GM20000 (cell line): ENCODE measurements at places on chromosomes 12 and 14.

DNA sequence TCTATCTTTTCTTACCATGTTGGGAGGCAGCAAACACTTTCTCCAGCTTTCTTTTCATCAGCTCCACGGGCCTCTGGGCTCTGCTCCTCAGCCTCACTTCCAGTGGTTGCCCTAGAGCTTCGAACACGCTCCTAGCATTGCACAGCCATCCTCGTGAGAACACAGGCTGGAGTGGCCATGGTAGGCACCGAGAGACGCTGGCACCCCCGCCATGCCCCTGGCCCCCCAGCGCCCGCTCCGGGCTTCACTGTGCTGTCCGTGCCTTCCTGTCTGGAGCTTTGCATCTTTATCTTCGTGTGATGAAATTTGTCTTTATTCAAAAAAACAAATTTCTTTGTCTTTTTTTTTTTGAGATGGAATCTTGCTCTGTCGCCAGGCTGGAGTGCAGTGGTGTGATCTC, 352.2 kb downstream of the TMEM121 start:
- DNase-seq: no peak

- no peak for DNase-seq
These were observed 20.7 kb upstream of the TMEM106C start for GRCh38 chr12:47942614-47943225.

GRCh38 chr14:68263563-68264259, 444.1 kb downstream of the RAD51B start:
- DNase-seq: no peak

- DNase-seq: peak; percentile 72
These were observed 7.7 kb upstream of the PPTC7 start for GRCh38 chr12:110590806-110591326.

GRCh38 chr14:62015243-62015642, 253.0 kb downstream of the SNAPC1 start:
- no peak for DNase-seq

DNA sequence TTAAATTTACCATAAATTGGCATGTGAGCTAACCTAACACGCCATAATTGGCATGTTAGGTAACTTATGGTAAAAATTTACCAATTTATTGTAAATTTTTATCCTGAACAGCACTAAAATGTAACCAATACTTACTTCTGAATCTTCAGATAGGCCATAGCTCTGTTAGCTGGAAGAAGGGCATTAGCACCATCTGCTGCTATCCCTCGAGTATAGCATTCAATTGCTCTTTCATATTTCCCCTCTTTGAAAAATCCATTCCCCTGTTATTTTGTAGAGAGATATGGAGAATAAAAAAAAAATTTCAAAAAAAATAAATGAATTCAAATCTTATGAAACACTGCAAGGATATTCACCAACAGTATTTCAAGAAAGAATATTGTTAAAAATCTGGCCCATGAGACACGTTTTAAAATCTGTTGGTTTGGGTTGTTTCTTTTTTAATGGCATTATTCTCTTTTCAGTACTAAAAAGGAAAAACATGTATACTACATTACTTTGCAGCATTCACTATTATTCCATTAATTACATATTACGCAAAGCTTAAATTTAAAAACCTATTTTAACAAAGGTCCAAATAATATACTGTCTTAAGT, 19.1 kb downstream of the RPAP3 start:
- peak; percentile 30 for DNase-seq

DNA sequence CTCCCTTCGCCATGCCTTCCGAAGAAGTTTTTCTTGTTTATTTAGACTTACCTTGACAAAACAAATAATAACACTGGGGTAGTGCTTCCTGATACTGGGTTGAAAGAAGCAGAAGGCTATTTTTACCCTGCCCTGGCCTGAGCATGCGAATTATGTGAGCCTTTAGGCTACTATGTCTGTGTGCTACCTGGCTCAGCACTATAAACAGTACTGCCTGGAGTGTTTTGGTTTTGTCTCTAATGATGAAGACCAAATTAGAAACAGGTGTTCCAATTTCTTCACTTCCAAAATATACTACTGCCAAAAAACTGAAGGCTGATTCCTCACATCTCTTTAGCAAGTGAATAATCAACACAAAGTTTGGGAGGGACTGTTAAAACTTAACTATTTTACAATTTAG, 7.6 kb upstream of the OVCH1 start:
- DNase-seq: no peak

DNA sequence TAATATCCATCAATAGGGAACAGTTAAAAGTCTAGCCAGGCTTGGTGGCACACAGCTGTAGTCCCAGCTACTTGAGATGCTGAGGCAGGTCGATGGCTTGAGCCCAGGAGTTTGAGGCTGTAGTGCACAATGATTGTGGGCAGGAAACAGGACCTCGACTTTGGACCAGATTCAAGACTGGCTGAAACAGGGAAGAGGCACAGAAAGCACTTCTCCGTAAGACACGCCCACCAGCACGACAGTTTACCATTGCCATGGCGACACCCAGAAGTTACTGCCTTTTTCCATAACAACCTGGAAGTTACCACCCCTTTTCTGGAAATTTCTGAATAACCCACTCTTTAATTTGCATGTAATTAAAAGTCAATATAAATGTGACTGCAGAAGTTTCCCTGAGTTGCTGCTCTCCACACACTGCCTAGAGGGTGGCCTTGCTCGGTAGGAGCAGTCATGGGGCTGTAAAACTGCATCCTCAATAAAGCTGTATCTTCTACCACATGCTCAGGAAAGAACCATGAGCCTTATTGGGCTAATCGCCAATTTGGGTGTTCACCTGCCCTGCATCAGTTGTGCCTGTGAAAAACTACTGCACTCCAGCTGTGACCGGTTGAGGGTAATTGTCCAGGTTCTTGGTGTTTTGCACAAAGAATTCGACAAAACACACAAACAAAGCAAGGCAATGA, 4.6 kb upstream of the LRRC23 start:
- DNase-seq: no peak

GRCh38 chr12:19390051-19390598, 49.2 kb upstream of the AEBP2 start:
- no peak for DNase-seq

- no peak for DNase-seq
These were observed 16.6 kb upstream of the LRTM2 start for GRCh38 chr12:1803736-1804135.

GRCh38 chr14:23005451-23006187, 4.3 kb downstream of the C14orf93 start:
- DNase-seq: no peak

GRCh38 chr12:58189030-58189429, 247.7 kb downstream of the ATP23 start:
- no peak for DNase-seq

- no peak for DNase-seq
These were observed 130.2 kb downstream of the GCH1 start for GRCh38 chr14:54772451-54772881.

- DNase-seq: no peak
These were observed 881 bp downstream of the PYGL start for GRCh38 chr14:50943261-50943942.

- DNase-seq: no peak
These were observed 354.5 kb upstream of the FOXG1 start for GRCh38 chr14:28412077-28412476.

DNA sequence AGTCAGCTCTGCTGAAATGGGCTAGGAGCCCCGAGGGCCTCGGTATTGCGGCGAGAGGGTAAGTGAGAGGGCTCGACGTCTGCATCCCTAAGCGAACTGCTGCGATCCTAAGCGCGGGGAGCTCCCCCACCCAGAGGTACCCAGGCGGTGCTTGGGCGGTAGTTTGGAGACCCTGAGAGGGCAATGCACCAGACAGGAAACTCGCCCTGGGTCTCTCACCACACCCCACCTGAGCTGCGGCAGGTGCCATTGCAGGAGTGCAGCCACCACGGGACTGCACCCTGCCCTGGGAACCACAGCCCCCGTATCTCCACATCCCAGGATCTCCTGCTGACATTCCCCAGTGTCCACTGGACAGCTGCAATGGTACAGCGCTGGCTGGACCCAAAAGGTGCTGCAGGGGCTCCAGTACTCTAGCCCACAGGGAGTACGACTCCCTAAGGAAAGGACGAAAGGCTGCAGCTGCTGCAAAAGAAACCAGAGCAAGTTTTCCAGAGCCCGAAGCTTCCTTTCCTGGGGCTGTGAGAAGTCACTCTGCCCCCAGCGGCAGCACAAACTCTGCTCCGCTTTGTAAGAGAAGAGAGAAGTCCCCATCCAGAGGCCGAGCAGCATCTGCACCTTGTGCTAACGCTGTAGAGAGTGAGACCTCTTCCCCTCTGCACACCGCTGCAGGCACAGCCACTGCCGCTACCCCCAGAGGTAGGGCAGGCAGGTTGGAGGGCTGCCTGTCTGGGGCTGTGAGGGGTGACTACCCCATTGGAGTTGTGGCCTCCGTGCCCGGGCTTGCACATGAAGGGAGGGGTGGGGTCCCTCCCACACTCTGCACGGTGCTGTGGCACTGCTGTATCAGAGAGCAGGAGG, 31.1 kb upstream of the MON2 start:
- peak; percentile 55 for DNase-seq

- DNase-seq: no peak
These were observed 166.1 kb upstream of the E2F7 start for GRCh38 chr12:77231501-77231918.

DNA sequence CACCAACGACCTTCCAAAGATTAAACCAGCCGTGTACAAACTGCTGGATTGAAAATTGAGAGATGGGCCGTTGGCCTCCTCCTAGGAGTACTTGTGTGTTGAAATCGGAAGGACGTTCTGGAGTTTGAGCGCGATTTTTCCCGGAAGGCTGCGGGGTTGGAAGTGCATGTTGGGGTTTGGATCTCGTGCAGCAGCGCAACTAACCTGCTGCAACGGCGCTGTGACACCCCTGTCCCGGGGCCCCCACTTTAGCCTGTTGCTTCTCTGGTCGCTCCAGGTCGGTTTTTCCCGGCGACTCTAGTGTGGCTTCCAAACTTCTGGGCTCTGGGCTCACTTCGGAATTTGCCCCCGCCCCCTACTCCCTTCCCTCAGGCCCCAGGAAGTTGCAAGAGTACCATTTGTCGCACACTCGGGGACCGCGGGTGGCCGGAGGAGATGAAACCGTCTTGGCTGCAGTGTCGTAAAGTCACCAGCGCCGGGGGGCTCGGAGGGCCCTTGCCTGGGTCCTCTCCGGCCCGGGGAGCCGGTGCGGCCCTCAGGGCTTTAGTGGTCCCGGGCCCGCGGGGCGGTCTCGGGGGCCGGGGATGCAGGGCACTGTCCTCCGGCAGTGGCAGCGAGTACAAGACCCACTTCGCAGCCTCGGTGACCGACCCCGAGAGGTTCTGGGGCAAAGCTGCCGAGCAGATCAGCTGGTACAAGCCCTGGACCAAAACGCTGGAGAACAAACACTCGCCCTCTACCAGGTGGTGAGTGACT, at the start of gene ACSS3:
Gene ACSS3 (plus strand): TSS at position 394 of the 756 bp plus-strand sequence. CDS start 42 bp downstream, at position 436.
- no peak for DNase-seq

DNA sequence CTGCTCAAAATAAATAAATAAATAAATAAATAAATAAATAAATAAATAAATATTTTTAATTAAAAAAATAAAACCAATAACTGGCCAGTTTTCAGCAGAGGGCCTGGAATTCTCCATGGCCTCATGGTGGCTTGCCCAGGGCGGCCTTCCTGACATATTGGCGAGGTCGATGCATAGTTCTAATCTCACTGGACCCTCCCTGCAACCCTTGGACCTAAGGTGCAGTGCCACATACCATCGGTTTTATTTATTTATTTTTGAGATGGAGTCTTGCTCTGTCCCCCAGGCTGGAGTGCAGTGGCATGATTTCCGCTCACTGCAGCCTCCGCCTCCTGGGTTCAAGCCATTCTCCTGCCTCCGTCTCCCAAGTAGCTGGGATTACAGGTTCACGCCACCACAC, 3.9 kb upstream of the VSIG10 start:
- DNase-seq: no peak

GRCh38 chr12:72448089-72448488, 175.9 kb downstream of the TRHDE start:
- no peak for DNase-seq

DNA sequence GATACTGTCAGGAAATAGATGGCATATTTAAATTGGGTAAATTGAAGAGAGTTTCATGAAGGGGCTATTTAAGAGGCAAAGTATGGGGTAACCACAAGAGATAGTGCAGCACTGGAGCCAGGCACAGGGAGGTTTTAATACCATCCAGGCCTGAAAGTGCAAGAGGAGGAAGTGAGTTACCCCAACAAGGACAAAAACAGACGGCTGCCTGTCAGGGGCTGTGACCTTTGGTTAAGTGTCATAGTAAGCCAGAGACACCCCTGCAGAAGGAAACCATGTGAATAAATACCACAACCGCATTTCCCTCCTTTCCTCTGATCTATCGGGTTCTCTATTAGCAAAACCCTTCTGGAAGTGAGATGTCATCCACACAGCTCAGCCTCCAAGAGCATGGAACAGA, 122.0 kb upstream of the DHRS4 start:
- DNase-seq: no peak

- no peak for DNase-seq
These were observed 7.7 kb downstream of the GNPTAB start for GRCh38 chr12:101823039-101823438.

DNA sequence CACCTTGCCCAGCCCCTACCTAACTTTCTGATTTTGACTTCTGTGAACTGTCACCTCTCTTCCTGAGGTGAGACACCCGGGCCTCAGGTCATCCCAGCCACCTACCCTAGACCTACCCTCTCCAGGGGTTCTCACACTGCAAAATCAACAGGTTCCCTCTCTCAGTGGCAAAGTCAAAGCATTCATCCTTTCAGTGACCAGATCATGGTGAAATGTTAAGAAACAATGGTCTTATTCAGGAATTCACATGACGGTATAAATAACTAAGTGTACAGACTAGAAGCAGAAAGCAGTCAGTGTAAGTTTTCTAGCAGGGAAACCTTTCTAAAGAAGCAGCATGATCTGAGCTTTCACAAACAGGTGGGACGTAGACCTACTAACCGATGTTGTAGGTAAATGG, 133.4 kb downstream of the TMTC1 start:
- no peak for DNase-seq

DNA sequence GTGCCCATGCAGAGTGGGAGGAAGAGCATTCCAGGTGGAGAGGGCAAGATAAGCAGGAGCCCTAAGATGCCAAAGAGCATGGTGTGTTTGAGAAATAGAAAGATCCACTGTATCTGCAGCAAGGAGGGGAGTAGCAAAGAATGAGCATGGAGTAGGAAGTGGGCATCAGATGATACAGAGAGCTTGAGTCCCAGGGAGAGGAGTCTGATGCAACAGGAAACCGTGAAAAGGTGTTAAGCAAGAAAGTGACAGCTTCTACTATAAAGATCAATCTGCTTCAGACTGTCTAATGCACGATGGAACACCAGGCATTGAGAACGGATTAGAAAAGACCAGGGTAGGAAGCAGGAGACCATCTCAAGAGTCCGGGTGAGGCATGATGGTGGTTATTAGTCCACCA, 12.3 kb upstream of the GPRC5D start:
- no peak for DNase-seq

DNA sequence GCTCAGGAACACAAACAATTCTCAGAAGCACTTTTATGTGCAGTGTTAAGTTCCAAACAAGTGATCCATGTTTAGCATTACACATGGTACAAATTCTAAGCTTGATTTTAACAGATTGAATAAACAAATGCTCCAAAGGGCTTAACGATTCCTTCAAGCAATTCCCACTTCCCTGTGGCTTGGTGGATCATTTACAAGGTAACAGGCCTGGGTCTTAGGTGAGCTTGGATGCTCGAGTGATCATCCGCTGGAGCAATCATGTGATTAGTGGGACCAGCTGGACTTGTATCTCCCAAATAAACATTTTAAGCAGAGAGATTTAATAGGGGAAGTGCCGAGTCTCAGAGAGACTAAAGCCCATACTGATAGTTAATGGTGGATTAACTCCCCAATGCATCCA, 70.7 kb downstream of the CALM1 start:
- DNase-seq: no peak

- DNase-seq: no peak
These were observed 33.5 kb downstream of the UNC79 start for GRCh38 chr14:93464271-93464670.
